ENCODE measurements at places on chromosomes 5 and 9.

DNA sequence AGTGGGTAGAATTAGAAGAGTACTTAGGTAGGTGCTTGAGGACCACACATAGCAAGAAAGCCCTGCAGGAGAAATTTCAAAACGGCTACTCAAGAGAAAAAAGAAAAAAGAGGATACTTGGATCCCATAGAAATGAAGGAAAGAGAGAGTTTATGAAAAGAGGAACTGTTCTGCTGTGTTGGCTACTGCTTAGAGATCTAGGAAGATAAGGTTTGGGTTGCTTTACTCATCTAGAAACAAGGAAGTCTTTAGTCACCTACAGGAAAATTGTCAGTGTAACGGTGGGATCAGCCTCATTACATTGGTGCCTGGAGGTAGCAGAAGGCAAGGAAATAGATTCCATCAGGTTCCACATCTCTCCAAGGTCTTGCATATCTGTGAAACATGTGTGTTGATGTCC lies 14.8 kb upstream of the C5orf46 start:
- no peak for DNase-seq

DNA sequence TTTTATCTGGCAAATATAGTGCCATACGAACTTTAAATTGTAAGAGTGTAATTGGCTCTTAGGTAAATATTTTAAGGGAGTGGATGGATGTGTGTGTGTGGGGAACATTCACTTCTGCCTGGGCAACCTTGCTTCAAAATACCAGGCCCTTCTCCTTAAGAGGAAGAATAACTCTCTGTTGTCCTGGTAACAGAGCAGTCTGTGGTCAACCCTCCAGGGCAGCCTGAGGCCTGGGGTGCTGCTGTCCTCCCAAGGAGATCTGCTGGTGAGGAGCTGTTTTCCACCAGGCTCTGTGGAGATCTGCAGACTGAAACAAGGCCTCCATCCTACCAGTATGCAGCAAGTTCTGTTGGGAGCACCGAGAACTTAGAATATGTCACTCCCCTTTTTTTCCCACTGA lies 325.2 kb downstream of the PSAT1 start:
- no peak for DNase-seq

DNA sequence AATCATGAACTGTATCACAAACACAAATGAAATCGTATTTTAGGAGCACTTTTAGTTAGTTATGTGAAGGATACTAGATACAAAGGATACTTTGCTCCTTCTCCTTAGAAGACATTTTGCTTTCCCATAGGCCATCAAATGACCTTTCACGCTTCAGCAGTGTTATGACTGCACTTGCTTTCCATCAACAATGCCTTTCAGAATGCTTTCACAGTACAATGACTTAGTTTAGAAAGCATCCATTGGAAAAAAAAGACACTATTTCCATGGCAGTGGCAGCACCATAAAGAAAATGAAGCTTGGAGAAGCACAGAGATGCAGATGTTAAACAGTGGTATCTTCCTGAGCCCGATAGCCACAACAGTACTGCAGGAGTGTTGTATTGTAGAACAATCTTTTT lies 203.9 kb downstream of the PCSK1 start:
- DNase-seq, result no peak

DNA sequence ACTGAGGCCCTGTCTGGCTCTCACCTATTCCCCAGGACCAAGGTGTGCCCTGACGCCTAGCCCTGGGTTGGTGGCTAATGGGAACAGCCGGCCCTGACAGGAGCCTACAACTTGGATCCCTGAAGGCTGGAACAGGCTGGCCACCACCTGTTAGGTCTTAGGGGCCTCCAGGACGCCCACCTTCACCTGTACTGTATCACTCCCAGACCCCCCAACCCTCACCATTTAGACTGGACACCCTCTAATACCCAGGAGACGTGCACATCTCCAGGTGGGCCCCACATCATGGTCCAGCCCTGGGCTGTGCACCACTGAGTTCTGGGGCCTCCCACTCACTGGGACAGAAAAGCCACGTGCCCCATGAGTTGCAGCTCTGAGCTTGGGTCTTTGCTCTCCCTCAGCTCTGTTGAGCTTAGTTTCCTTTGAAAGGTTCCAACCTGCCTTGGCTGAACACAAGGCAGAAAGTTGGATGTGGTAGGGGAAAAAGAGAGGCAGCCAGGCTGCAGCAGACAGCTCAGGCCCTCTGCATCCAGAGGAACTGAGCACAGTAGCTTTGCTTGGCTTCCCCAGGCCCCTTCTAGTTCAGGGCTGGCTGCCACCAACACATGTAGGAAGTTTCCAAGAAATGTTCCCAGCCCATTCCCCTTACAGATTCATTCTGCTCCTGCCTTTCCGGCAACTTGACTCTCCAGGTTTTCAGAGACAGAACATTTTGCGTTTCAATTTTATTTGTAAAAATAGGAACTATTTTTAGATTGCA lies 116.8 kb upstream of the TBC1D2 start:
- no peak for DNase-seq

DNA sequence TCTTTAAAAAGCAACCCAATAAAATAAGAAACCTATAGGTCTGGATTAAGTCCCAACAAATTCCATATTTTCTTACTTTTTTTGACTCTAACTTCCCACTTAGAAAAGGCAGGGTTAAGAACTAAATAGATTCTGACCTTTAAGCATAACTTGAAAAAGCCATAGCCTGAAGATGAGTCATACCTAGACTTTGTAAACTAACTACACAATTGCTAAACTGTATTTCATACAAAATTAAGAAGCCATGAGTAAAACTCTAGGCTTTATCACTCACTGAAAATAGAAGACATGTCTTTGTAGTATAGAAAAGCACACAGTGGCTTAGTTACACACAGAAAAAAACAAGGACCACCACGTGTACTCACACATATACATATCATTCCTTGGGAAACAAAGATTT lies 51.5 kb downstream of the MLLT3 start:
- DNase-seq, result no peak

- DNase-seq, result no peak
Measured at GRCh38 chr5:72355706-72356299, 35.6 kb downstream of the PTCD2 start.

DNA sequence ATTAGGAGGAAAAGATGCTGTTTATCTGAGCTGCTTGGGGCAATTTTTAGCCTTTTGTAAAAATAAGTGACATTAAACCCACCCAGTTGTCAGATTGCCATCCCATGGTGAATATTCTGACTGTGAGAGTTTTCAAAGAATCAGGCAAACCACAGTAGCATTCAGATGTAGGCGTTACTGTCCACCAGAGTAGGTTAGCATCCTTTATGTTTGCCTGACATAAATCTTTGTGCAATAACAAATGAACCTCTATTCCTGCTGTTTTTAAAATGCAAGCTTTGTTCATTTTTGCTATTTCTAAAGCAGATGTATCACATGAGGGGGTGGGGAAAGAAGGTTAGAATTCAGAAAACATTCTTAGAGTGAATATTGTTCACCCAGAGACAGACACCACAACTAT lies 427.8 kb downstream of the CDH9 start:
- no peak for DNase-seq

- no peak for DNase-seq
Measured at GRCh38 chr5:105168806-105169205, 1606.2 kb upstream of the NUDT12 start.

- no peak for DNase-seq
Measured at GRCh38 chr5:150765011-150765798, 6.4 kb upstream of the DCTN4 start.

- DNase-seq, result no peak
Measured at GRCh38 chr9:127084076-127085039, 38.1 kb downstream of the ANGPTL2 start.

GRCh38 chr9:135955934-135956801 lies 5.0 kb downstream of the UBAC1 start:
- no peak for DNase-seq

- DNase-seq, result no peak
Measured at GRCh38 chr9:91307279-91307678, 54.4 kb downstream of the AUH start.

DNA sequence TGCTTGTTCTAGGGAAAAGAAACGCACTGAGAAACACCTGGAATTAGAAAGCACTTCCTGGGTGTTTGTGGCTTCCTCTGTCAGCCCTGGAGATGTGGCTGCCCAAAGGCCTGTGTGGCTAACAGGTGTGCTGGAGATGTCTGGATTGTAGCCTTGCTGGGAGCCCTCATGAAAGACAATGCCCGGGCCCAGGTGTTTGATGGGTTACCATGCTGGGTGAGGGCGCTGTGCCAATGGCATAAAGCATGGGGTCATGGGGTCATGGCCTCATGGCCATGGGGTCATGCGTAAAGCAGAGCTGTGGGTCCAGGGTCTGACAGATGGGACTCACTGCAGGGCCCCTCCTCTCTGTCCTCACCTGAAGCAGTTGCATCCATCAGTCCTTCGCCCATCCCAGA lies 21.6 kb downstream of the ANKRD33B start:
- no peak for DNase-seq

- no peak for DNase-seq
Measured at GRCh38 chr5:135188233-135188914, 154.3 kb upstream of the PITX1 start.

GRCh38 chr5:61200582-61201155 lies 38.4 kb upstream of the SMIM15 start:
- no peak for DNase-seq

GRCh38 chr5:149596712-149597111 lies 15.4 kb downstream of the ARHGEF37 start:
- no peak for DNase-seq

DNA sequence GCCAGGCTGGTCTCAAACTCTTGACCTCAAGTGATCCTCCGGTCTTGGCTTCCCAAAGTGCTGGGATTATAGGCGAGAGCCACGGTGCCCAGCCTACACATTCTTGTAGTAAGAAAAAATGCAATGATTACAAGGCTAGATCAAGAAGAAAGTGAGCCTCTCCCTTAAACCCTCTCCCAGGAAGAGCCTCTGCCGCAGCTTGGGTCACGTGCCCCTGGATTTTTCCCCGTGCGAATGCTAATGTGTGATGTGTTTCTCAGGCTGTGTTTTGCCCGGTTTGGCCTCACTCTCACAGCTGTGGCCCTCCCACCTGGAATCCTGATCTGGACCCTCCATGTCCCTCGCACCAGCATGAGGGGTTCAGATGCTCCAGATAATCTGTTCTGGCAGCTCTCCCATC lies 6.9 kb downstream of the PLPP7 start:
- no peak for DNase-seq

DNA sequence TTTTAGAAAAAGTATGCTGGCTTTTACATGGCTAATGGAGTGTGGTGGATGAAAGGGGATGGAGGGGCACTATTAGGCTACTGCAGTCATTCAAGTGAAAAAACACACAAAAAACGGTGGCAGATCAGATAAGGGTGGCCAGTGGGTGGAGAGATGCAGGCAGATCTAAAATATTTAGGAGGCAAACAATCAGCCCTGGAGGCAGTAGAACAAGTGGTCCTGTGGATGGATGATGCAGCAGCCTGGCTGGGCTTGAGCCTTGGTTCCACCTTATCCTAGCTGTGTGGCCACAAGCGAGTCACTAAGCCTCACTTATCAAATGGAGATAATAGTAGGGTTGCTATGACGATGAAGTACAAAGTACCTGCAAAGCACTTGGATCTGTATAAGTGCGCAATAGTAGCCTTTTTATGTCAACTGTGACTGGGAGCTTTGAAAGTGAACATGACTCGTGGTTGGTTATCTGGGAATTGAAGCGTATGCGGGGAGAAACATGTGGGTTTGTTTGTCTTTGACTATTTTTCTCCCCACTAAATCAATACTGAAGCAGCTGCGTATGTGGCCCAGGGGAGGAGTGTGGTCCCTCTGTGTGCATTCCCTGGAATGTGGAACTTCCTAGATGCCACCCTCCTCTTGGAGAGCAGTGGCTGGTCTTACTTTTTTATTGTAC lies 20.2 kb downstream of the NSG2 start:
- no peak for DNase-seq

- DNase-seq, result no peak
Measured at GRCh38 chr5:164345173-164345849, 839.9 kb downstream of the MAT2B start.

DNA sequence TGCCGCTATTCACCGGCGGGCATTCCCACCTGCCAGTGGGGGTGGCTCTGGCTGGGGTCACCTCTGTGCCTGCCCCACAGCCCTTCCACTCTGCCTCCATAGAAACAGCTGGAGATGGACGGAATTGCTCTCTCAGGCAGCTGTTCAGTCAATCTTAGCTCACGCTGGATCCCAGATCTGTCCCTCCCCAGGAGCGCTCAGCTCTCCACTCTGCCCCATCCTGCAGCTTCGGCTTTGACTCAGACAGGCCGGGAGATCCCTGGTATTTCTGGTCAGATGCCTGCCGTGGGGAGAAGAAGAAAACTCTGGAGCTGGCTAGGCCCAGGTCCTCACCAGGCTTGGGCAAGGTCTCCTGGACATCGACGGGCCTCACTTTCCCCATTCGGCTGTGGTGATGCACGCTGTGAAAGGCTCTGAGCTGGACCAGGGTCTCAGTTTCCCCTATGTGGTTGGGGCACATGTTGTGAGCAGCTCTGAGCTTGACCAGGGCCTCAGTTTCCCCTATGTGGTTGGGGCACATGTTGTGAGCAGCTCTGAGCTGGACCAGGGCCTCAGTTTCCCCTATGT lies 7.6 kb upstream of the SLC9A3 start:
- no peak for DNase-seq

DNA sequence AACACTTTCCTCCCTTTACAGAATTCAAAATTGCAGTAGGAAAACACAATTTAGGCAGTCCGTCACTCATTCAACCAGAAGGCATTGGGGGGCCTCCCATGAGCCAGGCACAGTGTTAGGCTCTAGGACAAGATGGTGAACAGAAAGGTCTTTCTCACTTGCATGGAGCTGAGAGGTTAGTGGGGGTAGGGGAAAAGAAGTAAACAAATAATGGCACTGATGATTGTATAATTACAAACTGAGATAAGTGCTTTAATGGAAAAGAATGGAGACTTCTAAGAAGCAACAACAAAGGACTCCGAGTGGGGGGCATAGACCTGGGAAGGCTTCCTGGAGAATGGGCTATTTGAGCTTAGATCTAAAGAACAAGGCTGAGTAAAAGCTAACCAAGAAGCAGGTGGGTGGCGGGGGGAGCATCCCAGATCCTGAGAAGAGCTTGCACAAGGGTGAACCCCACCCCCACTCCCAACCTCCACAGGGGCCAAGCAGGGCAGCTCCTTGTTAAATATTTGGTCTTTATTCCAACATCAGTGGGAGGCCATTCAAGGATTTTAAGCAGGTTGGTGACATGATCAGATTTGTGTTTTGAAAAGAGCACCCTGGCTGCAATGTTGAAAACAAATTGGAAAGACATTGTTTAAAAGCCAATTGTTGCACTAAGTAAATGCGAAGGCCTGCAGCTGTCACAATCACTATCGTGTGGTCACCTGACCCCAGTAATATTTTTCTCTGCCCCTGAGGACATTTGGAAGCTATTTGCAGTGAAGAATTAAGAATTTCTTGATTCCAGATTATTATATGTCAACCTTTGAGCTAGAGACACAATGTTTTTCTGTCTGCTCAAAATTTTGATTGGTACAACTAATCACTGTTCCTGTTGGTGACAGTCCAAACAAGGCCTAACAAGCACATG lies 73.9 kb upstream of the EFNA5 start:
- DNase-seq, result no peak

GRCh38 chr9:21413624-21414023 lies 4.7 kb downstream of the IFNA8 start:
- no peak for DNase-seq

- DNase-seq, result no peak
Measured at GRCh38 chr9:123338710-123339665, 17.0 kb upstream of the CRB2 start.

GRCh38 chr9:122227575-122227900 lies 1.2 kb downstream of the LHX6 start:
- DNase-seq, result no peak

- DNase-seq, result no peak
Measured at GRCh38 chr5:19322716-19323485, 665.1 kb downstream of the CDH18 start.

- DNase-seq, result no peak
Measured at GRCh38 chr9:92607773-92608172, 62.2 kb downstream of the IPPK start.

GRCh38 chr5:170006021-170006420 lies 25.7 kb upstream of the INSYN2B start:
- DNase-seq, result no peak

Data from left renal cortex interstitium (tissue), 4 donors.